ENCODE measurements at places on chromosomes 6 and 20. TPM values are rescaled to one million over a fixed set of nuclear protein-coding genes. Genes with fewer than 3 reads are reported as not detected.

GRCh38 chr6:88490908-88491264, 324.7 kb upstream of the CNR1 start:
- no peak for DNase-seq

GRCh38 chr6:29811377-29811776, 16.2 kb upstream of the HLA-G start:
- no peak for DNase-seq

GRCh38 chr6:12165722-12166280, 124.4 kb upstream of the EDN1 start:
- DNase-seq: no peak

- no peak for DNase-seq
Observed at GRCh38 chr20:54262671-54263070, 54.8 kb downstream of the PFDN4 start.

DNA sequence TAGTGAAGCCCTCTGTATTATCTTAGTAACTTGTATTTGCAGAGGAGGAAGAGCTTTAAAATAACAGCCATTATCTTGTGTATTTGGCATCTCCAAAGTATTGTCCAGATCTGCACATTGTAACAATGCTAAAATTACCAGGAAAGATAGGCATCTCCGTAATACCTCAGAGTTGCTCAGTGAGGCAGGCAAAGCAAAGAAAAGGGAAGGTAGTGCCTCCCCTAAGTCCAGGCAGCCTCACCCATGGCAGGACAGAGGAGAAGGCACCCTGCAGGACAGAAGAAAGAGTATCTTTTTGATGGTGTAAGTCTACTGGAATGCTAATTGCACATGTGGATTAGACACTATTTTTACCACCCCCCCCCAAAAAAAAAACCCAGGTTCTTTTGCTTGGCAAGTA, 13.6 kb upstream of the SSTR4 start:
- no peak for DNase-seq

GRCh38 chr20:57289391-57290177, 23.1 kb upstream of the BMP7 start:
- DNase-seq: no peak

- no peak for DNase-seq
Observed at GRCh38 chr6:158087224-158087867, 80.7 kb downstream of the SERAC1 start.

DNA sequence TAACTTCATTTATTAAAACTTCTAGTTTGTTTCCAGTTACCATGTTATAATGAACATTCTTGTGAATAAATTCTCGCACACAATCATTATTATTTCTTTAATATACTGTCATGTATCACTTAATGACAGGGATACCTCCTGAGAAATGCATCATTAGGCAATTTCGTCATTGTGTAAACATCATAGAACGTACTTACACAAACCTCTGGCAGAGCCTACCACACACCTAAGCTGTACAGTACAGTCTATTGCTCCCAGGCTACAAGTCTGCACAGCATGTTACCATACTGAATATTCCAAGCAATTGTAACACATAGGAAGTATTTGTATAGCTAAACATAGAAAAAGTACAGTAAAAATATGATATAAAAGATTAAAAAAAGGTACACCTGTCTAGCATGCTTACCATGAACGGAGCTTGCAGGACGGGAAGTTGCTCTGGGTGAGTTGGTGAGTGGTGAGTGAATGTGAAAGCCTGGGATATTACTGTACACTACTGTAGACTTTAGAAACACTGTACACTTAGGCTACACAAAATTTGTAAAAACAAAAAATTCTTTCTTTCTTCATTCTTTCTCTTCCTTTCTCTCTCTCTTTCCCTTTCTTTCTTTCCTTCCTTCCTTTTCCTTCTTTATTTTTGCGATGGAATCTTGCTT, 268.2 kb upstream of the SOX4 start:
- DNase-seq: no peak

GRCh38 chr6:155519176-155519738, 63.6 kb upstream of the NOX3 start:
- DNase-seq: no peak

DNA sequence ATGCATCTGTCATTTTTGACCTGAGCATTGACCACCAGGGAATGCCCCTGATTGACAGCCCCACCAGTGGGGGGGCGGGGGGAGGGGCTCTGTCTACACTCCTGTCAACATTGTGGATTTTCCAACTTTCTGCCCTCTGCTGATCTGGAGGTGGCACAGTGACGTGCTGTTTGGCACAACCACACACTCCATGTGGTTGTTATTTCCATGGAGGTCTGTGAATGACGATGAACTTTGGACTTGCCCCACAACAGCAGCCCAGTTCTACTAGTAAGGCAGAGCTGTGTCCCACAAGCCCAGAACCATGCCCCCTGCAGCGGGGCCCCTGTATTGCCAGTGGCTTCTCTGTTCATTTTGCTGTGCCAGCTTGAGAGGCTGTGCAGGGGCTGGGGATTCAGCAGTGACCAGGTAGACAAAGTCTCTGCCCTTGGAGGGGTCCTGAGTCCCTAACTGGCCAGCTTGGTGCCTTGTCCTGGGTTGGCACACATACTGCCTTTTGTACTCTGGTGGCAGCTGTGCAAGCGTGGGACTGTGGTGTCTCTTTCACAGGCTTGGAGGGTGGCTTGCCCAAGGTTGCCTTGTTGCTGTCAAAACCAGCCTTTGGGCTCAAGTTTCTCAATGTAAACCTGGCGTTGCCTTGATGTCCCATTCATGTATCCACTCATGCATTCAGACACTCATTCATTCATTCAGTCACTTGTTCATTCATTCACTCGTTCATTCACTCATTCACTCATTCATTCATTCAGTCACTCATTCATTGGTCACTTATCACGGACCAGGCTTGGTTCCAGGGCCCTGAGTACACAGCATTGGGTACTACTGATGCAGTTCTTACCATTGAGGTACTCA, 108.5 kb downstream of the SYCP2 start:
- no peak for DNase-seq

DNA sequence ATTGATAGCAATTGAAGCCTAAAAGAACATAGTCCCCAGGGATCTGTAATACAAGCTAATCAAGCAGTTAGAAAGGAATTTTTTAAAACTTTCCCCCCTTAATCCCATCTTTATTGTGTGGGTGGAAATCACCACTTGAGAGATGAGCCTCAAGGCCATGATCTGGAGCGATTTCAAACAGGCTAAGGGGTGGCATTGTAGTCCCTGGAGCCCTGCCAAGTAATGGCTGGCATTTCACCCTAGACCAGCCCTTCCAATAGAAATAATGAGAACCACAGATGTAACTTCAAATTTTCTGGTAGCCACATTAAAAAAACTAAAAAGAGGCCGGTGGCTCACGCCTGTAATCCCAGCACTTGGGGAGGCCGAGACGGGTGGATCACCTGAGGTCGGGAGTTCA, 46.9 kb downstream of the PRDM1 start:
- no peak for DNase-seq

DNA sequence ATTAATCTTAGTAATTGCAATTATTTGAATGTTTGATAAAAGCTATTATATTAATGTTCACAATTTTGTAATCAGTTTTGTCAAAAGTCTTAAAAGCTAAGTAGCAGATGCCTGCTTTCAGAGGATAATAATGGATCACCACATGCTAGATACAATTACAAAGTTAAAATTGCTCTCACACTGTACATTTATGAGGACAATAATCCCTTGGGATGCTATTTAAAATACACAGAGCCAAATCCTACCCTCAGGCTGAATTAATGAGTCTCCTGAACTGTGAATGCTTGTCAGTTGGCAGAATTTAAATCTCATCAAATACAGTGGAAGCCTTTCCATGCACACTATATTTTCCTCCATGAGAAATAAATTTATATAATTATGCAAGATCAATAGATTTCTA, 153.3 kb upstream of the SYNCRIP start:
- DNase-seq: no peak

- DNase-seq: peak; percentile 74
Observed at GRCh38 chr20:47150403-47151152, 205.9 kb downstream of the ZMYND8 start.

DNA sequence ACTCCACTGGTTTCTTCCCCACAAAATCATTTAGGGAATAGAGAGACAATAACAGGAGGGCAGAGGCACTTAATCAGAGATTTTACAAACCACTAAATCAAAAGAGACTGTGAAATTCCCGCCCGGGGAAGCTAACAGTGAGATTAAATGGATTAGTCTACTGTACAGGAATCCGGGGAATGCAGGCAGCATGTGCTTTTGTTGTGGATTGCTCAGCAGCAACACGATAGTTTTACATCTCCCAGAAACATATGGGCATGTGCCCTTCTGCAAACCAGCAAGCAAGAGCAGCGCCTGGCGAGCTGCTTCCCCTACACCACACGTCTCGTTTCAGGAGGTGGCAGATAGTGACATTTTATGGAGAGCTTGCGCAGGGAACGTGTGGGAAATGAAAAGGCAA, 382.3 kb downstream of the CD83 start:
- peak; percentile 80 for DNase-seq

DNA sequence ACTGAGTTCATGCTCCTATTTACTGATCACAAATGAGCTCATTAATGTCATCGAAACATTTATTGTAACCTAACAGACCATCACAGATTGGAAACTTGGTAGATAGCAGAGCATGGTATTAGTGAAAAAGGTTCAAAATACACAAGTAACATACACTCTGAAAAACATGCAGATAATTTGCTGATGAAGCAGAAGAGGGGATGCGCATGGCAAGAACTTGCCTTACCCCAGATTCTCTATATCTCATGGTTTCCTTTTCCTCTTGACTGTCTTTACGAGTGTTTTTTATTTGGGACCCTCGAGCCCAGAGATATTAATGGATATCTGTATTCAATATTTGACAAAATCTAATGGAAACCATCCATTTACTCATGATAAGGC, 37.6 kb downstream of the QRSL1 start:
- no peak for DNase-seq

Gene COL21A1
- polyA plus RNA-seq: 117 TPM

Gene KIAA0408
- polyA plus RNA-seq: 3.9 TPM

Gene ENPP1
- 21.5 TPM for polyA plus RNA-seq

Gene SLC22A2
- polyA plus RNA-seq: 13.4 TPM

Gene TMEM217
- 1.5 TPM for polyA plus RNA-seq

Gene CDH26
- polyA plus RNA-seq: 1.5 TPM

Gene TMEM14A
- 43.3 TPM for polyA plus RNA-seq
